Activated CD8-positive, alpha-beta memory T cell treated with anti-CD3 and anti-CD28 coated beads, Interleukin-2, amount 10 ng/mL, durations not matched to agents 7 days and 5 days (primary cell): ENCODE measurements at places on chromosomes 1 and 21. TPM values are rescaled to one million over a fixed set of nuclear protein-coding genes. Genes with fewer than 3 reads are reported as not detected.
A peak's percentile ranks its signal among the peaks of the same experiment; 100 is the strongest.

TRIM17 gene
- total RNA-seq: 2.6 TPM

PKP1 gene
- not detected for total RNA-seq

TEKT2 gene
- not detected for total RNA-seq

DNA sequence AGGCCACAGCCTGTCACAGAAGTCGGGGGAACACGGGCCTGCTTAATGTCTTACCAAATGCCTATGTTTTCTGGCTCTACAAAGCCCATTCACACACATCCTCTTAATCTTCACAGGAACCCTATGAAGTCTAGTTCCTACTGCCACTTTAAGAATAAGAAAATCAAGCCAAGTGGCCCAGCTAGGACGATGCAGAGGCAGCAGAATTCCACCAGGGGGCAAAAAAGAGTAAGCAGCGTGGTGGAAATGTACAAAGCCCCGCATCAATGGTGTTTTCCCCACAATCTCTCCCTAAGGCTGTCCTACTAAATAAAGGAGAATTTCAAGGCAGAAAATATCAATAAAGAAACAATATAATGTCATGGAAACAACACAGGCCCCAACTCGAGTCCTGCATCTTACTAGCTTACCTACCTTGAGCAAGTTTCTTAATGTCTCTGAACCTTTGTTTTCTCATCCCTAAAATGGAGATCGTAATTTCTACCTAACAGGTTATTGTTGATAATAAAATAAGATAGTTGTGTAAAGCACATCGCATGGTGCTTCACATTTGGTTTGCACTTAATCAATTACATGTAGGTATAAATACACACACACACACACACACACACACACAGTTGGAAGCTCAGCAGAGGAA is 21.4 kb downstream of the SEC16B start:
- no peak for DNase-seq

DNA sequence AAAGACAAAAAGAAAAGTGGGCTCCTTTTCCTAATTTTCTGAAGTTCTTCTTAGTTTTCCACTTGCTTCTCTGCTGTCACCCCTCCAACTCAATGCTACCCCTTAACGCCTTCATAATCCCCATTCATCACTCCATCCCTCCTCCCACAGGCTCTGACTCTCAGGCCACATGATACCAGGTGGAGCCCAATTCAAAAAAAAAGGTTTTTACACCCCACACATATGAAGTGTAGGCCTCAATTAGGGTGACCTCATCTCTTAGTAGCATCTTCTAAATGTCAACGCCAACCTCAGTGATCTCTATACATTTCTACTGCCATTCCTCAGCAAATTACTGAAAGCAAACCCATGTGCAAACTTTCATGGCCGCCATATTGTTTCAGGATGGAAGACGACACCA is 6.4 kb downstream of the SSBP3 start:
- no peak for DNase-seq

- peak; percentile 59 for DNase-seq
Observed at GRCh38 chr1:153355445-153356071, 2.1 kb upstream of the S100A9 start.

GRCh38 chr1:200911361-200911760 is 16.7 kb downstream of the INAVA start:
- no peak for DNase-seq
